Stimulated activated CD4-positive, alpha-beta T cell treated with anti-CD3 and anti-CD28 coated beads, Interleukin-15, amount 100 ng/mL, for 48 hours (primary cell): ENCODE measurements at places on chromosomes 5 and 9.

- no peak for DNase-seq
These were observed 23.9 kb downstream of the ZNF474 start for GRCh38 chr5:122153230-122153629.

DNA sequence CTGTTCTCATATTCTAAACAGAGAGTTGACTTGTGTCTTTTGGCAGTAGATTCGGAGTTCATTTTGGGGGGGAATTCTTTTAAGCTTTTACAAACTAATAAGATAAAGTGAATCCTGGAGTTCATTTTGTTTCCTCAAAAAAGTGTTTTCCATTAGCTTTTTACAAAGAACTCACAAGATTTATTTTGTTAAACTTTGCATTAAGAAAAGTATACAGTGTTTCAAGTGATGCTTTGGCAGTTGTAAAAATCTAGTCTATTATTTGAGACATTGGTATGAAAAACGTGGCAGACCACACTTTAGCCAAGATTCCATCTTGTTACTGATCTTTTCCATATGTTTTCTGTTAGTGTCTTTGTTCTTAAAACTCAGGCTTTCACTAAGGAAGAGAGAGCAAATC is 1.2 kb upstream of the OMD start:
- DNase-seq = no peak

DNA sequence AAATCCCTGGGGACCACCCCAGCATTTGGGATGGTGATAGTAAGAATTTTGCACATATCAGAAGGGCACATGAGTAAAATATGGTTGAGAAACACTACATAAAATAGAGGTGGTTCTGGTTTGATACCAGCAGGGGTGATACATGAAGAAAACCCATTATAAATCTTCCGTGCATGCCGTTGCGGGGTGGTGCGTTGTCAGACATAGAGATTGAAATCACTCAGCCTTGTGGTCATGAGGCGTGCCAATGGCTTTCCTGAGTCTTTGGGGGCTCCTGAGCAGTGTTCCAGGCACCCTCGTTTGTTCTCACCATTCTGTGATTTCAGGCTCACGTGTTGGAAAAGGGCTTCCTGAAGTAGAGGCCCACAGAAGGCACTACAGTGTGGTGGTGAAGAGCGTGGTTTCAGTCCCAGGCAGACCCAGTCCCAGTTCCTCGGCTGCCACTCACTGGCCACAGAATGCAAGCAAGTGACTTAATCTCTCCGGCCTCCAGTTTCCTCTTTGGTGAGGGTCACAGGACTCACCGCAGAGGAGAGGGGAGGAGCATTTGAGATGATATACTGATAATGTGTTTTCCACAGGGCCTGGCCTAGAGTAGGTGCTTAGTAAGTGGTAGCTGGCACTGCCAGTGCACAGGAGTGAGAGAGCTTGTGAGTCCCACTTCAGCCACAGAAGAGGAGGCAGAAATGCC is 20.5 kb upstream of the GLRX start:
- peak; percentile 35 for DNase-seq

- no peak for DNase-seq
These were observed 612.1 kb downstream of the EBF1 start for GRCh38 chr5:158487664-158488063.

- DNase-seq = no peak
These were observed 13.8 kb upstream of the CTSL start for GRCh38 chr9:87711857-87712800.

GRCh38 chr5:143782588-143783386 is 29.2 kb upstream of the HMHB1 start:
- DNase-seq = no peak

DNA sequence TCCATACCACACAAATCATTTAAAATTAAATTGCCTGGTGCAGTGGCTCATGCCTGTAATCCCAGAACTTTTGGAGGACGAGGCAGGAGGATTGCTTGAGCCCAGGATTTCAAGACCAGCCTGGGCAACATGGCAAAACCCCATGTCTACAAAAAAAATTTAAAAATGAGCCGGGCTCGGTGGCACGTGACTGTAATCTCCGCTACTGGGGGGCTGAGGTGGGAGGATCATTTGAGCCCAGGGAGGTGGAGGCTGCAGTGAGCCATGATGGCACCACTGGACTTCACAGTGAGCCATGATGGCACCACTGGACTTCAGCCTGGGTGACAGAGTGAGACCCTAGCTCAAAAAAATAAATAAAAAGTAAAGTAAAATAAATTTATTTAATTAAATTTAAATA is 40.9 kb downstream of the LYRM7 start:
- DNase-seq = no peak

- no peak for DNase-seq
These were observed 18.1 kb downstream of the LRRC70 start for GRCh38 chr5:62596691-62597090.

- DNase-seq = no peak
These were observed 28.4 kb downstream of the PRRC2B start for GRCh38 chr9:131422241-131422792.

DNA sequence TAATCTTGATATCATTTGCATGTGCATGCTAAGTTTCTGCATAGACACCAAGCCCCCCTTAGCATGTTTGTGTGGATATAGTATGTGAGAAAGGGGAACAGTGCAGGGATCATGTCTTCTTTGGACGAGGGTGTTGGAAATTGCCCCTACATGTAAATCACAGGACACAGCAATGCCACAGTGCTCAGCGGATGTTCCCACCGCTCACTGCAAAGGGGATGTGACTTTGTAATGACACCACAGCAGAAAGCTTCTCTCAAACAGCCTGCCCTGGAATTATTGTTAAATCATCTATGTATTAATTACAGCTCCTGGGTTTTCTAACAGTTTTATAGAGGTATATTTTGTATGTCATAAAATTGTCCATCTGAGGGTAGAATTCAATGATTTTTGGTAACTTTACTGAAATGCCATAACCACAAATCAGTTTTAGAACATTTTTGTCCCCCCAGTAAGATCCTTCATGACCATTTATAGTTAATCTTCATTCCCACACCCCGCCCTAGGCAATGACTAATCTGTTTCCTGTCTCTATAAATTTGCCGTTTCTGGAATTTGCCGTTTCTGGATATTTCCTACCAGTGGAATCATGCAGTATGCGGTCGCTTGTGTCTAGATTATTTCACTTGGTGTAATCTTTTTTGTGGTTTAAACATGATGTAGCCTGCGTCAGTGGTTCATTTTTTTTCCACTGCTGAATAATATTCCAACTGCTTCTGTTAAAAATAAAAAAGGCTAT is 648.5 kb upstream of the WWC1 start:
- no peak for DNase-seq

DNA sequence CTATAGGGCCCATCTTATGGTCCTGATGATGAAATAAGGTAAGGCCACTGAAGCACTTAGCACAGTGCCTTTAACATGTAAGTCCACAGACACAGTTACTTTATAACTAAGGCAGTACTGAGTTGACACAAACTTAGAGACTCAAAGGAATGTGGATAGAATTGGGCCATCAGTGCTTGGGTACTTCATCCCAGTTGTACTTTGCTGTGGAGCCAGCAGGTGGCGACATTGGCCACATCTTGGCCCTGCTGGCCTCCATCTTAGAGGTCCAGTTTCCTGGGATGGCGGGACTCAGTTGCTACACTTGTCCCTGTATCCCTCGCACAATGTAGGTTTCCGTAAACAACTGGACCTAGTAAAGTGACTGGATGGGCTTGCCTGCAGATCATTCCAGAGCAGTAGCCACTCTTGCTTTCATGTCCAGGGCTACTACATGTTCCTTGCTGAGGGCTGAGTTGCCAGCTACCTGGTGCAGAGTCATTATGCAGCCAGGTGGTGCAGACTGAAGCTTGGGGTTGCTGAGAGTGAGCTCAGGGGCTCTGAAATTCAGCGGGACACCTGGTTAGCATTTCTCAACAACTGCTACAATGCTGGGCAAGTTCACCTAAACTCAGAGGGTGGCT is 10.6 kb downstream of the MTAP start:
- no peak for DNase-seq

GRCh38 chr5:56426693-56427092 is 193.6 kb upstream of the ANKRD55 start:
- DNase-seq = no peak

- no peak for DNase-seq
These were observed 463.5 kb upstream of the RGMB start for GRCh38 chr5:98309785-98310598.

GRCh38 chr5:138956801-138957200 is 81.7 kb upstream of the LRRTM2 start:
- DNase-seq = no peak
